B cell (primary cell): ENCODE measurements at places on chromosomes 5 and 9.

DNA sequence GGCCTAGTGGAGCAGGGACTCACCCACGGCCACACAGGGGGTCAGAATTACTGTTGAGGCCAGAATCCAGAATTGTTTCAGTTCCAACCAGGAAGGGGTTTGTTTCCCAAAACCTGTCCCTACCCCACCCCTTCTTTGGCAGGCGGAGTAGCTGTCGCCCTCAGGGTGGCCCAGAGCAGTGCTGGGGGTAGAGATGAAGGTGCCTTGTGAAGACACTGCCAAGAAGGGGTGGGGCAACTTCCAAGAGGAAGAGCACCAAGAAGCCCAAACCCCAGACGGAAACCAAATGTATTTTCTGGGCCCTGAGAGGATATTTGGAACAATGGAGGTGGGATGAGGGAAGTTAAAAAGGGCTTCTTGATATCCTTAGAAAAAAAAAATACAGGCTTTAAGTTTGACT, 11.4 kb upstream of the NDST1 start:
- DNase-seq: no peak

- no peak for DNase-seq
Observed at GRCh38 chr5:99369797-99370593, 441.2 kb upstream of the CHD1 start.

GRCh38 chr5:1795506-1795905, 4.1 kb downstream of the MRPL36 start:
- no peak for DNase-seq

DNA sequence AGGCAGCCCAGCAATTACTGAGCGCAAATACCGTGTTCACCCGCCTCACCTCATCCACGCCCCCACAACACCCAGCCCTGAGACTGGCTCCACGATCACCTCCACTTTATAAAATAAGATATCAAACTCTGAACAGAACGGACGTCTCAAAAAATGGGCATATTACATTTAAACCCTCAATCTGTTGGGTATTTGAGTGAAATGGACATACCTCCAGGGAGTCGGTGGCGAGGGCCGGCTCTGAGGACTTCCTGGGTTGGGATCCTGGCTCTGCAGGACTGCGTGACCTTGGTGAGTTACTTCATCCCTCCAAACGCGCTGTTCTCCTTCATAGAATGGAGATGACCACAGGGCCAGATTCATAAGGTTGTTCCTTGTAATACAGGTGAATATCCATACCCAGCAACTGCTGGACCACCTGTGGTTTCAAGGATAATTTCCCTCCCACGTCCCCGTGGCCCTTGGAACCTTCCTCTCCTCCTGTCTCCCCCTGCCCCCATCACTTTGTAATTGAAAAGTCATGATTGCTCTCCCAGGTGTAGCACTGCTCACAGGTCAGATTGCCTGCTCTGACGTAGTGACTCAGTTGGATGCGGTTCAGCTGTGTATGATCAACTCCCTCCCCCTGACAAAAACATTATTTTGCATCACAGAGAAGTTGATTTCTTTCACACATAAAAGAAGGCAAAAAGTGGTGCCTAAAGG, 135.6 kb downstream of the KCNIP1 start:
- DNase-seq: no peak

DNA sequence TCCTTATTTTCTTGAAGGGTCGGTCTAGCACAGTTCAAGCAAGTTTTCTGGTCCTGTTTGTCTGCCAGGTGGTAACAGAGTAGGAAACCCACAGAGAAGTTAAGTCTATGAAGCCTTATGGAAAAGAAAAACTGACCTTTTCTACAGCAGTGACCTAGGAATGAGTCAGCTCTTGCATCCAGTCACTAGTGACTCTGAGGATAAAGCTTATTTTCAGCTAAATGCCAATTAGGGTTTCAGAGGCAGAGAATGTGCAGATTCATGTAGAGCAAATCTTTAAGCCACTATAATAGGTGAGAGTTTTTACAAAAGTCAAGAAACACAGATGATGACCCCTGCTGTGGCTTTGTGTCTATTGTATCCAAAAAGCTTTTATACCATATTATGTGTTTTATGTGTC, 100.7 kb downstream of the CWC27 start:
- DNase-seq: no peak

GRCh38 chr9:100937382-100937781, 91.1 kb upstream of the PLPPR1 start:
- DNase-seq: no peak

- no peak for DNase-seq
Observed at GRCh38 chr5:176162198-176162597, 76.0 kb upstream of the SIMC1 start.

- DNase-seq: no peak
Observed at GRCh38 chr9:106745457-106745856, 117.5 kb upstream of the ZNF462 start.

DNA sequence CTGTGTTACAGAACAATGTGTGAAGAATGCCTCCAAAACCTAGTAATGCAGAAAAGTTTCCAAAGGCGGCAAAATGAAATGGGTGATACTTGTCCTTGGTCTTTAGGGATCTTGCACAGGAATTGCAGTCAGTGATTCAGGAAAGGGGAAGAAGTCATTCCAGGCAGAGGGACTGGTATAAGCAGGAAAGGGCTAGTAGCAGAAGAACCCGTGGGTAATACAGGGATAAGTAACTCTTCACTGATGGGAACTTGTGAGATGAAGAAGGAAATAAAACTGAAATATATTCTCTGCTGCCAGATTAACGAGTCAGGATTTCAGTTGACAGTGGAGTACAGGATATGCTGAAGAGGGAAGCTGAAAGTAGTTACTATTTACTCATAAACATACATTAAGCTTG, 1.2 kb downstream of the SRFBP1 start:
- DNase-seq: peak; percentile 13

- DNase-seq: no peak
Observed at GRCh38 chr9:134600371-134600770, 41.2 kb upstream of the COL5A1 start.

DNA sequence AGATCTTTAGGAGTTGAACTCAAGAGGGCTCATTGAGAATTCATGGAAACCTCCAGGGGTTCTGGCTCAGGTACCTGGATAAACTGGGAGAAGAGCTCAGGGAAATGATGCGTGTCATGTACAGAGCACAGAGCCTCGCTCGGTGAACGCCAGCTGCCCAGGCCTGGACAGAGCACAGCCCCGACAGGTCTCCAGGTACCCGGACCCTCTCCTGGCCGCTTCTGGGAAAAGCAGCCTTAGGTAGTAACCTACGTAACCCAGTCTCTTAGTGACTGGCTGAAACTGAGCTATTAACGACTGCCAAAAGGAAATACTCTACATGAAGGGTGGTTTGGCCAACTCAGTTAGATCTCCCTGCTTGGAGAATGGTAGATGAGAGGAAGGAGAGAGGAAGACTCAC, 157.4 kb downstream of the TTLL11 start:
- no peak for DNase-seq

- no peak for DNase-seq
Observed at GRCh38 chr9:76218886-76219445, 175.3 kb downstream of the RFK start.

DNA sequence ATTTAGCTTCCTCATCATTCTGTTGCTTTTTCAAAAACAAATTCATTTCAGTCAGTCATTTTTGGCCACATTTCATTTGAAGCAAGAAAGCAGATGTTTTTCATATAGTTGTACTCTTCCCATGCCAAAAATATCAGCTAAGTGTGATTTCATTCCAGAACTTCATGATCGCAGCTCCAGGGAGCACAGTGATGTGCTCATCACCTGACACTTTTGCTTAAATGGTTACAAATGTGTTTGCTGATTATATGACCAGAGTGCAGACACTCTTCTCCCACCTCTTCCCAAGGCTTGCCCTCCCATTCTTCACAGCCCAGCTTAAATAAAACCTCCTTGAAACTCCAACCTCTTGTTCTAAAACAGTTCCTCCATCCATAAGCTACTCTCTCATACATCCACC, 32.6 kb downstream of the GABRB2 start:
- DNase-seq: no peak

DNA sequence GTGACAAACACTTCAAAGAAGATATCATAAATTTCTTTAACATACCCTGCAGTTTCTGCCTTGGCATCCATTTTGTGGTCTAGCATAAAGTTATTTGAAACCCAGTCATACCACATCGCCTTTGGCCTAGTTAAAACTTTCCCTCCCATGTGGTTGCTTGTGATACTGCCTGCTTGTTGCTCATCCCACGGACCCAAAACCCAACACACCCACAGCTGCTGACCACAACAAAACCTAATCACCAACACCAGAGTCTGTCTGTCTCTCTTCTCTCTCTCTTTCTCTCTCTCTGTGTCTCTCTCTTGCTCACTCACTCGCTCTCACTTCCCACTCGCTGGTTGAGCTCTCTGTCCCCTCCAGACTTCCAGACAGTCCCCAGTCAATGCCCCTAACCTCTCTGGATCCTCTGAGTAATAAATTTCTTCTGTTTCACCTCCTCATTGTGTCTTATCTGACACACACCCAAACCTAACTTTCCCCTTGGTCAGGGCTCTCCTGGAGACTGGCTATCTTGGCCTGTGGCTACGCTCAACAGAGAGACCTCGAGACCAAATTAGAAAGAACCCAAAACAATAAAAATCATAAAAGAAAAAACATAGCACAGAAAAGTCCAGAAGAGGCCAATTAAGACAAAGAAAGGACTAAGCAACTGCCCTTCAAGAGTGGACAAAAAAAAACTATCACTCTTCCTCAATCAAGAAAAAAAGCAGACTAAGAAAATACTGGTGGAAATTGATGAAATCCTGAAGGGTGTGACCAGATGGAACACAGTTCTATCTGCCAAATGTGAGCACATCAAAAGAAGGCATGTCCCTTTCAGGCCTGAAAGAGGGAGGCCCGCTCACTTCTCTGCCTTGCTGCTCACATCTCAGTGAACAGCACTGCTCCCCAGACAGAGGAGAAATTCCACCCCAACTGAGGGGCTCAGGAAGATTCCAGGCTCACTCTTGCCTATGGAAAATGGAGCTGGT, 41.5 kb downstream of the TTLL11 start:
- no peak for DNase-seq

DNA sequence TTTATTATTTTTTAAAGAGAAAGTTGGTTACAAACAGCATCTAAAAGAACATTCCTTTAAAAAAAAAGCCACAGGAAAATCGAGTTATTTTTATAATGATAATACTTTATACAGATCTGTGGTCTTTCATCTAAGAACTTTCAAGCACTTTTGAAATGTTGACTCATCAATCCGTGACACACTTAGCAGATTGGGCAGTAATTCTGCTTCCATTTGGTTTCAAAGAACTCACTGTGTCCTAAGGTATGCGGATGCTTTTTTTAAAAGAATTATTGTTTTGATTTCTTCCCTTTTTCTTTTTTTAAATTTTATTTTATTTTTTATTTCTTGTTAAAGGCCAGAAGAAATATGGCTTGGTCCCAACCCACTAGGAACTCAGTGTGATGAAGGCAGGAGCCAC, 147.8 kb downstream of the AOPEP start:
- no peak for DNase-seq

DNA sequence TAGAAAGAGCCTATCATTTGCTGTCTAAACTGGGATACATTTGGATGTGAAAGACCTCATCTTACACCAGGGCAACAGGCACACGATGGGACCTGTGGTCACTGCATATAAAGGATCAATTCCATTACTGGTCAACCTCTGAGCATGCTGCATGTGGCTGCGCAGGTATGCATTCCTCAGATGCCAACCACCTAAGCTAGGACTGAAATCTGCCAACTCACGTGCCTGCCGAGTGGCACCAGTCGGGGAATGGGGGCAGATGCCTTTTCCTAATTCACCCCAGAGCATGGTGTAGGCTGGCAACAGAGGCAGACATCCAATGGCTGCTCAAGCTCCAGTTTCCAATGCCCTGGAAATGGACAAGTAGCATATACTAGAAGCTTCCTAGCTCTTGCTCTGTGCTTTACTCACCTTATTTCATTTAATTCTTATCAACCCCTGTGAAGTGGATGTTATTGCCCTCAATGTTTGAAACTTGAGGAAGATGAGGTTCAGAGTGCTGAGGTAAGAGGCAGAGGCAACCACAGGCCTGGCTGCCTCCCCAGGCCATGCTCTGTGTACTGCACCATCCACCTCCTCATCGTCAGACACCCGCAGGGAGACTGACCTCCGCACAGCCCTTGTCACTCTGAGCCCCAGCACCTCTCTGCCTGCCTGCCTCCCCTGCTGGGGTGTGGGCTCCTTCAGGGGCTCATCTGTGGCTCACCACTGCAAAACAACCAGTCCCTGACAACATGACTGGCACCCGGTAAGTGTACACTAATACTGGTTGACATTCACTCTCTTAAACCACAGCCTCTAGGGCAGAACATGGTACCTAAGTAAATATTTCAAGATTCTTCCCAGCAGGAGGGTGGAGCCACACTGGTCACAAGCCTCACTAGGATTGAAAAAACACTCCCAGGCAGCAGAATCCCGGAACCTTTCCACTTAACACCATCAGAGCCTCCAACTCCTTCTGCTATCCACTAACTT, 228.5 kb downstream of the CRB2 start:
- no peak for DNase-seq

DNA sequence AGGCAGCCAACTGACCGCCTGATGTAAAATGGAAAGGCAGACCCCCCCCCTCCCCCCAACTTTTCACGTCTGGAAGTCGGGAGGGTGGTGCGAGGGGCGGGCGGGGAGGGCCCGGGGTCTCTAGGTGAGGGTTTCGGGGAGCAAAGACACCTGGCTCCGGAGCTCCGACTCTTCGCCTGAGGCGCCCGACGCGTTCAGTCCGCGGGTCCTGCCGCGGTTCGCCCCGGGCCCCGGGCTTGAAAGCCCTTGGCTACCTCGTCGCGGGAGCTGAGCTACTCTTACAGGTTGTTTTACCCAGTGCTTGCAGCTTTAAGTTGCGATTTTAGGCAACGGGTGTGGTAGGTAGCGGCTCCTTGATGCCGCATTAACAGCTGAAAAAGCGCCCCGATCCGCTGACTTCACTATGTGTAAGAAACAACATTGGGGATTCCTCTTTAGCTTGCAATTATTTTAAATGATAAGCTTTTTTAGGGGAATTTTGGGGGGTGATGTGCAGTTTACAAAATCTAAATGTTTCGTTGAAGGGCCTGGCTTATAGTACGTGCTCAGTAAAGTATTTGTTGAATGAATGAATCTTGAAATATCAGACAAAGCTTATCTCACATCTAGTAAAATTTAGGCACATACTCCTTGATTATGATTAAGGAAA, 722 bp downstream of the CDC42SE2 start:
- peak; percentile 67 for DNase-seq

DNA sequence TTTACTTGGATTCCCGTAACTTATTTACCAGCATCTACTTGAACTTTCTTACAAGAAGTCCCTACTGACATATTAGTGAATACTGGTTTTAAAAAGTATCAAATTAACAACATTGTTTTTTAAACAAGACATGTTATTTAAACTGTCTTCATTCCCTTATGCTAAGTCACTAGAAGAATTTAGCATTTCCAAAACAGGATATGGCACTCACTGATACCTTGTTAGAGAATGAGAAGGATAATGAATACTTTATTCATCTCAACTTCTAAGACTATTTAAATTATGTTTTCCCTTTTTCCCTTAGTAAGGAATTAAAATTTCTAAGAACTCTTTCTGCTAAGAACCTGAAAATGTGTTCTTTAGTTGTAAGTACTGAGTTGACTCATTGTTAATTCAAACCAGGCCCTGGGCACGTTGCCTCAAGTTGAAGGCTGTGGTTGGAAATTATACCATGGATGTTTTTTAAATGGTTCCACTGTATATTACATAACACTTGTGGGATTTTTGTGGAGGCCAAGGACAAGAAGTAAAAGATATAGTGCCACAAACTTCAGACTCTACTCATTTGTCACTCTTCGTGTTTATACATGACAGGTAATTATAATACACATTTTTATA, 219.0 kb upstream of the EDIL3 start:
- DNase-seq: no peak
